ENCODE measurements at places on chromosomes 7 and 10.
A peak's percentile ranks its signal among the peaks of the same experiment; 100 is the strongest.

DNA sequence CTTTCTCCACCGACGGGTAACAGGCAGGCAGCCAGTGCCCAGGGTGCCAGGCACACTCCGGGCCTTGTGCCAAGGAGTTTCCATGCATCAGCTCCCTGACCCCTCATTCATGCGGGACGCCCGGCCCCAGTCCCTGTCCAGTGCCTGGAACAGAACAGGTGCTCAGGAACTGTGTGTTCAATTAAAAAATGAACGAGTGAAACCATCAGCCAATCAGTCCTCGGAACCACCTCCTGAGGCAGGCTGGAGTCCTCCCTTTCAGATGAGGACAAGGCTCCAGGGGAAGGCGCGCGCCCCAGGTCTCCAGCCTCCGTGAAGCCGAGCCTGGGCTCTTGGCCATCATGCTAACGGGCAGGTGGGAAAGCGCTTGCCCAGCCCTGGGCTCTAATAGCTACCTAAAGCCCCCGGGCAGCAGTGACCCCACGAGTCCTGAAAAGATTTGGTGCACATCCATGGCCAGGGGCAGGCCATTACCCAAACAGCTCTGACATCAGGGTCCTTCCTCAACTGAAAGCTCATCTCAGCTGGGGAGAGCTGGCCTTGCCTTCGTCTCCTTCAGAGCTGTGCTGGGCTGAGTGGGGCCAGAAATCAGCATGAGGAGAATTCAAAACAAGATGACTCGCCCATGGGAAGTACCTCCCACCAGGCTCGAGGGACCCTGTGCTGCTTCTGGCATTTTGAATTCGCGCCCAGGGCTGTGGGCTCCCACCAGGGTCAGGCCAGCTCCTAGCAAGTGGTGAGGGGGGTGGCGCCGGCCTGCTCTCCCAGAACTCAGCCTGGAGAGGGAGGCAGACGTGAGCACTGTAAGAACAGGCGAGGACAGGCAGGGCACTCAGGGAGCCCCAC, 200.5 kb downstream of the MAD1L1 start:
- no peak for DNase-seq

DNA sequence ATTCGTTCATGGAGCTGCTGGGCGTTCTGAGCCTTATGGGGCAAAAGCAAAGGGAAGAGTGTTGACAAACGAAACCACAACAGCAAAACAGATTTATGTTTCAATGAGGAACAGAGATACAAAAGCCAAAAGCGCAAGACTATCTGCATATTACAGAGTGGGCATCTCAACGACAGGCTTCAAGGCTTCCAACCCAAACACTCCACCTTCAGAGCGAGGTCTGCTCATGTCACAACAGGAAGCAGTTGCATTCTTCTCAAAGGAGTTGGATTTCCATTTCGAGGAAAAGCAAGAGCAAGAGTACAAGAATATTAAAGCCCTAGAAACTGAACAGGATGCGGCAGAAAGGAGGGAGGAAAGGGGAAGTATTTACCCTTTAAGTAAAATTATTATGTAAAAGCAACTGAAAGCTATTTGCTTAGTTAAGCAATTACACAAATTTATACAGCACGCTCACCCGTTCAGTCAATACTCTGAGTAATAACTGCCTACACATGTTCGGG, 189.3 kb downstream of the ELMO1 start:
- no peak for DNase-seq

- no peak for DNase-seq
Measured at GRCh38 chr10:127720903-127721302, 16.1 kb upstream of the FOXI2 start.

GRCh38 chr10:97390091-97390490, 11.0 kb downstream of the RRP12 start:
- no peak for DNase-seq

DNA sequence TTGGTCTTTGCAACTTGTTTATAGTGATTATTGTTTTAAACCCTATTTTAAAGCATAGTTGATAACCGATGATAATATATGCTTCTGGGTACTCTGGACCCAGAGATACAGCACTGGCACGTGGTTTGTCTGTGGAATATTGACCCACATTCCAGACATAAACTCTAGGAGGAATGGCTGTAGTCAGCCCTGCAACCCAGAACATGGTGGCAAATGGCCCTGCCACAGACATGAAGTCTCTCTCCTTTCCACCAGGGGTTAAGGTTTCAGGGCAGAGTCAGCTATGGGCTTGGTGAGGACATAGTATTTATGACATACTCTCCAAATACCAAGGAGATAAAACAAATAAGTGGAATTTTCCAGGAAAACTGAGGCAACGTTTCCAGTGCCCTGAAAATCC, 83.6 kb downstream of the NAMPT start:
- DNase-seq = no peak

GRCh38 chr10:71742301-71743088, 22.9 kb upstream of the C10orf105 start:
- no peak for DNase-seq

GRCh38 chr10:24721229-24722106, 2.2 kb downstream of the ARHGAP21 start:
- DNase-seq = no peak

GRCh38 chr7:2660359-2661095, 27.5 kb upstream of the AMZ1 start:
- no peak for DNase-seq

DNA sequence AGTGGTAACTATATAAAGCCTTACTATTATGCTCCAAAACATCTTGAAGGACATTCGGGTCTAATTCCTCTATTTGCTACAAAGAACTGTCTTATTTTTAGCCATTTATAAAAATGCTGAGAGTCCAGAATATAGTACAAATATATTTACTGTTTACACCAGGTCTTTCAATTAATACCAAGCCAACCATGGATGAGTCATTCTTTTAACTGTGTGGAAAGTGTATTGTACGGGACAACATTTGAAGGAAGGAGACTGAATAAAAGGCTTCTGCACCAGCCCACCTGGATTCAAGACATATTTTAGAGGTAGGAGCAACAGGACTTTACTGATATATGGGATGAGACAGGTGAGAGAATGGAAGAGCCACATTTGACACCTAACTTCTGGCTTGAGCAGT, 35.4 kb downstream of the MASTL start:
- no peak for DNase-seq

- DNase-seq = no peak
Measured at GRCh38 chr10:59627366-59628018, 82.2 kb downstream of the SLC16A9 start.

- no peak for DNase-seq
Measured at GRCh38 chr7:29156907-29157452, 10.6 kb upstream of the CPVL start.

DNA sequence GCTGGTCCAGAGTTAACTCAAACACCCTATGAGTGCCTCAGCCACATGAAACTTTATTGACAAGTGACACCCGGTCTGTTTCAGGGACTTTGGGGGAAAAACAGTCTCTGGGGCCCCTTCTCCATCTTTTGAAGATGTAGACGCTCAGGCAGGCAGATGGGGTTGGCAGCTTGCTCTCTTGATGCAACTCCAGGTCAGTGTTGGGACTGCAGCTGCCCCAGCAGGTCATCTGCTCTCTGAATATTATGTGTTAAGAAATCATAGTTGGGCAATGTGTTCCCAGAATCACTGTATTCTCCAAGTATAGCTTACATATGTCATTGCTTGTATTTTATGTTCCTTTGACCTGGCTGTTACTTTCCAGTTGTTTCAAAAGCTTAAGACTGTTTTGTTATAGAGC, 544.9 kb upstream of the MGMT start:
- no peak for DNase-seq

DNA sequence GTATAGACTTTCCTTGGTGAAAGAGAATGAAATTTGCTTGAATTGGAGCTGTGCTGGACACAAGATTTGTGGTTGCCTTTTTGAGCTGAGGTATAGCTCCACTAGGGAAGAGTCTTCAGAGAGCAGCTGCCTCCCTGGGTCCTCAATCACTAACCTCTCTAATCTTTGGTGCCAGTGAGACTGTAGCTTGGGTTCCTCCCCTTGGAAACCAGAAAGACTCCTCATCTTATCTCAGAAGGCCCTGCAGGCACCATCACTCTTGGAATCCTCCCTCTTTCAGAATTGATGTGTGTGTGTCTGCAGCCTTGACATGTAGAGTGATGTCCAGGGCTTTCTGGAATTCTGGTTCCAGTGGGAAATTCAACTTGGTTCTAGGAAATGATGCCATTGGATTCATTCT, 426.5 kb downstream of the RPS24 start:
- no peak for DNase-seq

GRCh38 chr10:100008708-100009282, 952 bp downstream of the DNMBP start:
- no peak for DNase-seq

- DNase-seq = no peak
Measured at GRCh38 chr10:11713963-11714362, 28.2 kb upstream of the ECHDC3 start.

DNA sequence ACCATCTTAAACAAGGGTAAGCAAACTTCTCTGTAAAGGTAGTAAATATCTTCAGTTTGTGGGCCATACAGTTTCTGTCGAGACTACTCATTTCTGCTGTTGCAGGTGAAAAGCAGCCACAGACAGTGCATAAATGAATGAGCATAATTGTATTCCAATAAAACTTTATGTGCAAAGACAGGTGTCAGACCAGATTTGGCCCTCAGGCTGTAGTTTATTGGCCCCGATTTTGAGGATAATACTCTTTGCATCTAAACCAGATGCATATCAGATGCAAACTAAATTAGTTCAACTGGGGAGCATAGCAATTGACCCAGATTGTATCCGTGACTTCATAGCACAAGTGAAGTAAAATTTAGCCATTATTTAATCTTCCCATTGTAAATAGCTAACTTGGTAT, 70.0 kb downstream of the SNX10 start:
- no peak for DNase-seq

- DNase-seq = no peak
Measured at GRCh38 chr7:129469930-129470329, 32.4 kb upstream of the SMKR1 start.

- DNase-seq = no peak
Measured at GRCh38 chr10:11756766-11757315, 14.7 kb downstream of the ECHDC3 start.

DNA sequence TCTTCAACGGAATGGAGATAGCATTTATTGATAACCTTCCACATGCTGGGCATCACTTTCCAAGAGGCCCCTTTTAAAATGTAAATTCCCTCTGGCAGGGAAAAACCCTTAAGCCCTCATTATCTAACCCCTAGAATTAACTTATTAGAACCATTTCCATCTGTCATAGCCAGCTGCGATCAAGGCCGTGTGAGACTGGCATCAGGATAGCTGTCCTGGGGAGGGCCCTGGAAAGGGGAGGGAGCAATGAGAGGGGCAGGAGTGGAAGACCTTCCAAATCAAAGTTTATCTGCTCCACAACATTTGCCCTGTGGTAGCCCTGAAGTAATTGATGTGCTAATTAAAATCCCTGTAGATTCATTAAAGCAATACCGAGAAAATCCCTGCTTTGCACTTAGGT, 45.0 kb upstream of the JAZF1 start:
- no peak for DNase-seq

DNA sequence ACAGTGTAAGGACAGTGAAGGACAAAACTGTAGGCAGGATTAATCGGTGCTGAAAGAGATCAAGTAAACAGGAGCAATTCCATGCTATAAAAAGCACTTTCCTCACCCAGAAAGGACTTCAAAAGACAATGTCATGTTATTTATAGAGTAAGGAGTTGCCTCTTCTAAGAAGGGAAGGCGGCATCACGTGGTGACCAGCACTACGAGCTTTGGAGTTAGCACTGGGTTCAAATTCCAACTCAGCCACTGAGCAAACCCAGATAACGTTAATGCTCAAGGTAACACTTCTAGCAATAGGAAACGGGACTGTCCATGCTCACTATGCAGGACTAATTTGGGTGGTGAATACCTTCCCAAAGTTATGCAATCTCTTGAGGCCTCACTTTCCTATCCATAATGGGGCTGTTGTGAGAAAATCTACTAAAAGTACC, 715 bp upstream of the PANK1 start:
- DNase-seq = no peak

DNA sequence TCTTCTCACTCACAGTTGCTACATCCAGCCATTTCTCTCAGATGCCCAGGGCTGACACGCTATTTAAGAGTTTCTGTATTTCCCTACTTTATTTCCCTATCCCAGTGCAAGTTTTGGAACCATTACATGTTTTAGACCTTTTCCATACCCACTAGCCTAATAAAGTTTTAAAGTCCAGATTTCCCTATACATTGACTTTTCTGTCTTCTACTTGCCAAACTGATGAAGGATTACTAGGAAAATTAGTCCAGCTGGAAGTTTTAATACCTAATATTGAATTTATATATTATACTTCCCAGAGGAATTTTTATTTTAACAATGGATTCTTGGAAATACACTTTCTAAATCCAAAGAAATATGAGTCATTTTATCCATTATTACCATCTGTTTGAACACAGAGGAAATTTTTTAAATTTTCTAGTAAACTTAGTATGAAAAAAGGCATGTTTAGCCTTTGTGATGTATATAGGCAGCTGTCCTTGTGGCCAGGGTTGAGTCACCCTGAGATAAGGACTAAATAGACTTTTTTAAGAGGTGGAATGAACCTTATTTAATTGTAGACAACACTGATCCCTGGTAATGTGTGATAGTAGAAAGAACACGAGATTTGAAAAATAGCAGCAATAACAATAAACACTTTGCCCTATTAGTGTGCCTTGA, 205.0 kb downstream of the TFEC start:
- no peak for DNase-seq

GRCh38 chr7:68321776-68322496, 1276.3 kb upstream of the AUTS2 start:
- no peak for DNase-seq

- peak; percentile 46 for DNase-seq
Measured at GRCh38 chr10:91632671-91633550, at the start of gene PPP1R3C. TSS of gene PPP1R3C (minus strand) at chr10:91633071. CDS start at chr10:91632969, 102 bp downstream.

- DNase-seq = no peak
Measured at GRCh38 chr7:77450054-77450453, 33.9 kb upstream of the GSAP start.

DNA sequence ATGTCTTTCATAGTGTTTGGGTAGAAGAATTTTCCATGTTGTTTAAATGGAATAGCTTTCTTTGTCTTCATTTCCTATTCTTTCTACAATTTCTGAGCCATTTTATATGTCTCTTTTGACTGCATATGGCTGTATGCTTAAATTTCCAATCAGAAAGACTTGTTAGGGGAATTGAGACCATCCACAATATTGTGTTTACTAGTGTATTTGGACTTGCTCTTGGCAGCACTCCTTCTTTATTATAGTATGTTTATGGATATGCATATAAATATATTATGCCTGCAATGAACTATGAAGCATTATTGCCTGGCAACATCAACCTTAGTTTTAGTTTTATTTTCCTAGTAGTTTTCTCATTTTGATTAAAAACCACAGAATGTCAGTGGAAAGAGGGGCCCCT, 92.7 kb downstream of the NRG3 start:
- DNase-seq = no peak

DNA sequence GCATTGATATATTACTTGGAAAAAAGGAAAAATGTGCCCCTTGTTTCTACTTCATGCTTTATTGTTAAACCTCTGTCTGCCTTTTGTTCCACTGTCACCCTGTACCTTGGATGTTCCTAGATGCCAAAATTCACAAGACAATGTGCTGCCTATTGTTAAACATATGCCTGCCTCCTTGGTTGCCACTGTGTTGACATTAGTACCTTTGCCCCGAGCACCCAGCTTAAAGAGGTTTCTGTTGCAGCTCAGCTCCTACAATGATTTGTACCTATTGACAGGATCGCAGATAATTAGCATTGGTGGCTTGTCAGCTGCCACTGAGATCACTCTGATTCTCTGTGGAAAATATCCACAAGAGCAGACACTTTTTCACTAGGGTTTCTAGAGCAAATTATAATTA, 188.0 kb downstream of the KCND2 start:
- no peak for DNase-seq

Data from activated T-helper 1 cell treated with anti-CD3 and anti-CD28 coated beads, Interleukin-12 subunit alpha, Interleukin-12 subunit beta, Interleukin-2, Interleukin-4 antibody, amounts not matched to agents 30 ng/mL and 10 ng/mL and 1 ng/mL, durations not matched to agents 14 hours and 24 hours and 36 hours (primary cell).